ENCODE measurements at places on chromosomes 12 and 14.
A peak's percentile ranks its signal among the peaks of the same experiment; 100 is the strongest.

DNA sequence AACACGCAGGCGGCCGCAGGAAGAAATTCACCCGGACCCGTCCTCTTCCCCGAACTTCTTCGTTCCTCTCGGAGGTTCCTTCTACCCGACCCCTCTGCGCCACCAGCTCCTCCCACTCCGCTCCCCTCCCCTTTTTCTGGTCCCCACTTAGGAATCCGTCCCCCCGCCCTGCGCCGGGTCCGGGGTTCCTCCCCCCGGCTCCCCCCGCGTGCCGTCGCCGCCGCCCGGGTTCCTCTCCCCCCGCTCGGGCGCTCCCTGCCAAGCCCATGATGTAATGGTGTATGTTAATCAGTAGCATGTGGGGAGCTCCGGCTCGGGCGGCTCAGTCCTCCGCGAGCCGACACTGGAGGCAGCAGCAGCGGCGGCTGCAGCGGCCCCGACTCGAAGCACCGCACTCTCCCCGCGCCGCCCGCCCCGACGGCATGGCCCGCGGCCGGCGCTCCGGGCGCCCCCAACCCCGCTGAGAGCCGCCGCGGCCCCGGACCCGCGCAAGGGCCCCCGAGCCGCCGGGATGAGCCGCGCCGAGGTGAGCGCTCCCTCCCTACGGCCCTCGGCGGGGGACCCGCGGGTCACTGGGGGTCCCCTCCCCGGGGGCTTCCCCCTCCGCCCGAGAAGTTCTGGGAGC lies 1.0 kb upstream of the SAMD4A start:
- DNase-seq = peak; percentile 98

GRCh38 chr12:56941299-56942017 lies 7.2 kb upstream of the SDR9C7 start:
- peak; percentile 14 for DNase-seq

DNA sequence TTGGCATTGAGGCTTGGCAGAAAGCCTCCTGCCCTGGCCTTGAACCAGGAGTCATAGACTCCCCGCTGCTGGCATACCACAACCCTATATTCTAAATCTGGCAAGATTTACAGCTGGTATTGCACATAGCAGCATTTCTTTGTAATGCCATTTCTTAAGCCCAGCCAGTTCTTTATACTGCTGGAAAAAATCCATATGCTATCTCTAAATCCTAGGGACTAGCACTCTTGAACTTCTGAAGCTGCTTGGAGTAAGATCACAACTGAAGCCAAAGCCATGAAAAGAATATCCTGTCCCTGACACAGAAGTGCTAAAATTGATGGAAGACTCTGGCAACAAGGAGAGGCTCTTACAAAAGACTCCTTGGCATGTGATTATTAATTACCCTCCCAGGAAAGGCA lies 89.3 kb downstream of the KCNC2 start:
- DNase-seq = peak; percentile 11

- no peak for DNase-seq
Measured at GRCh38 chr12:117284140-117284539, 77.3 kb downstream of the NOS1 start.

DNA sequence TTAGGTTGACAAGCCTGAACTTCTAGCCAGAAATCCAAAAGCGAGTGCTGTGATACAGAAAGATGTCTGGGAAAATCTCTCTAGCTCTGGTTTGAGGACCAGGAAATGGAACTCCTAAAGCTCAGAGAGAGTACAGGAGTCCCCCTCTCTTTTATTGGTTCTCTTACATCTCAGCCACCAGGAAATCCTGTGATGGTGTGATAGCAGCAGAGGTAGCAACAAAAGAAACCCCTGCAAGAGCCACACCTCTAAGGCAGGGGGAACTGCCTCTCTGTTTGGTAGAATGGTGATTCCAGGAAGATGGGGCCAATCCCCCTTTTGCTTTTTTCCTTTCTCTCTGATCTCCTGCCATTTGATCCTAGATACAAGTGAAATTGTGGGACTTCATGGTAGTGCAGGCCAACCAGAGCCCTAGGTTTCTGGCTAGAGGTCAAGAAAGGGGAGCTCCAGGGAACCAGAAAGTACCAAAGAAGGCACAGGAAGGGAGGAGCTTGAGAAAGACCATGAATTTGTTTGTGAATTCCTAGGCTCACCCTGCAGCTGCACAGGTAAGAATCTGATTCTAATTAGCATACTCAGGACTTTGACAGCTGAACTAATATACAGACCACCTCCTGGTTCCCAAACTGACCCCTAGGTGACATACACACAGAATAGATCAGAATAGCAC lies 88.5 kb downstream of the PAPLN start:
- no peak for DNase-seq

DNA sequence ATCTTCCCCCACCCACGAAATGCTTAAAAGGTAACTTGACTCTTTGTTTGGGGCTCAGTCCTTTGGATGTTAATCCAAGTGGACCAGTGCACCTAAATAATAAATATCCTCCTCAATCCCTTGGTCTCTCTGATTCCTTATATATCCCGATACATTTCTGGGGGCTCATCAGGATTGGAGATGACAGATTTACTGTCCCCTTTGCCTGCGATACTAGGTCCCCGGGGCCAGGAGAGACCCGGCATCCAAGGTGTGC lies 26.3 kb downstream of the KLRK1 start:
- peak; percentile 22 for DNase-seq

- DNase-seq = no peak
Measured at GRCh38 chr12:52378091-52378490, 7.4 kb downstream of the KRT84 start.

DNA sequence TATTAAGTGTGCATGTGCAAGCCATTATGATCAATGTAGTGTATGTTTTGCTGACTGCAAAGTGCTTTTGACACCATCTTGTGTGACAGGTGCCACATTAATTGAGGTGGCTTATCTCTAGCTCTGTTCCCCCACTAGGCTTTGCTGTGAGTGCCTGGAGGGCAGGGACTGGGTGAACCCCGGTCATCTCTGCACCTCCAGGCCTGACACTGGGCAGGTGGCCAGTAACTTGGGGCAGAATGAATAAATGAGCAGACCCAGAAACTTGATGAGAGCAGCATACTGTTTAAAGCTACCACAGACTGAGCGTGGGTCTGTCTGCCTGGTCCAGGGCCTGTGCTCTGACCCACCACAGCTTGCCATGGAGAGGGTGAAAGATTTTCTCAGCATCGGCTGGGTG lies 151.6 kb downstream of the CALM1 start:
- DNase-seq = no peak

GRCh38 chr12:131473261-131473660 lies 237.6 kb upstream of the SFSWAP start:
- DNase-seq = no peak

DNA sequence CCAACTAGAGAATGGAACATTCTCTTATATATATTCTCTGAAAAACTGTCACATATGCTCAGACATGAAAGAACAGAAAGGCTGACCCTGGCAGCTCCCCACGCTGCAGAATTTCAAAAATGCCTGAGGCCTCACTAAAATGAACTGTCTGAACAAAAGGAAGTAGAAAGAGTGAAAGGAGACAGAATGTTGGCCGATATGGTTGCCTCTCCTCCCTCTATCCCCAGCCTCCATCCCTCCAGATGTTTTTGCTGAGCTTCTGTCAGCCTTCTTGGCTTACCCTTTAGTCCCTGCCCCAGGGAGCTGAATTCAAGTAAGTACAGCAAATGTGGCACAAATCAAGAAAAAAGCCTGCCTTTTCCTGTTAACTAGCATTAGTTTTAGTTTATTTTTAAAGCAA lies 6.9 kb downstream of the SMCO2 start:
- DNase-seq = peak; percentile 7

- DNase-seq = no peak
Measured at GRCh38 chr12:54135621-54136350, 53.0 kb downstream of the SMUG1 start.

- DNase-seq = no peak
Measured at GRCh38 chr12:33488036-33488435, 48.4 kb upstream of the SYT10 start.

GRCh38 chr12:75702477-75703093 lies 191.2 kb upstream of the KRR1 start:
- DNase-seq = no peak

DNA sequence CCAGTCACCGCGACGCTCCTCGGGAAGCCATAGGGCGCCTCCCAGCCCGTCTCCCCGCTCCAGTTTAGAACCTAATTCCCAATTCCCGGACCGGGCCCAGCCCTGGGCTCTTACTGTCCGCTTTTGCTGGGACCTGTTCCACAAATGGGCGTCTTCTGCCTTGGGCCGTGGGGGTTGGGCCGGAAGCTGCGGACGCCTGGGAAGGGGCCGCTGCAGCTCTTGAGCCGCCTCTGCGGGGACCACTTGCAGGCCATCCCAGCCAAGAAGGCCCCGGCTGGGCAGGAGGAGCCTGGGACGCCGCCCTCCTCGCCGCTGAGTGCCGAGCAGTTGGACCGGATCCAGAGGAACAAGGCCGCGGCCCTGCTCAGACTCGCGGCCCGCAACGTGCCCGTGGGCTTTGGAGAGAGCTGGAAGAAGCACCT lies 797 bp downstream of the UNG start:
- peak; percentile 82 for DNase-seq

GRCh38 chr12:57173089-57173488 lies 25.7 kb upstream of the LRP1-AS start:
- peak; percentile 35 for DNase-seq

All from astrocyte of the hippocampus (primary cell).